ENCODE measurements at places on chromosomes 3 and 15. TPM values are rescaled to one million over a fixed set of nuclear protein-coding genes. Genes with fewer than 3 reads are reported as not detected.

Gene CILP
- 15.7 TPM for total RNA-seq

Gene IL16
- 3.7 TPM for total RNA-seq

Gene SI
- not detected for total RNA-seq

Gene SCG5
- total RNA-seq, result not detected

Gene GCSAM
- total RNA-seq, result not detected

Gene USP13
- 122 TPM for total RNA-seq

Gene CD200R1
- 1.0 TPM for total RNA-seq

Gene TMEM207
- not detected for total RNA-seq

Gene AMT
- total RNA-seq, result 20.5 TPM

Gene ZNF860
- 0.27 TPM for total RNA-seq

Gene ADGRG7
- total RNA-seq, result not detected

Gene SAMMSON
- total RNA-seq, result not detected

Gene AEN
- 12.0 TPM for total RNA-seq

Gene LRRC28
- total RNA-seq, result 18.7 TPM

Gene PGBD4
- total RNA-seq, result 1.8 TPM

Gene ARL14
- not detected for total RNA-seq

Gene LHFPL4
- not detected for total RNA-seq

Gene GPR87
- not detected for total RNA-seq

Gene KCNAB1
- 3.7 TPM for total RNA-seq

Gene RAB6B
- total RNA-seq, result 58.8 TPM

Gene TMC3
- not detected for total RNA-seq

Gene RYR3
- total RNA-seq, result not detected

Gene TTLL13
- not detected for total RNA-seq

Gene MST1R
- 1.2 TPM for total RNA-seq

Gene GLDN
- 8.4 TPM for total RNA-seq

Gene SPTBN5
- total RNA-seq, result 3.5 TPM

Gene FRMD4B
- total RNA-seq, result 16.0 TPM

Gene GUCA1C
- not detected for total RNA-seq

Gene SEMA5B
- 5.2 TPM for total RNA-seq

Gene CNOT10
- total RNA-seq, result 17.9 TPM

Gene GRIP2
- 39.3 TPM for total RNA-seq

Measured in Right ventricle myocardium inferior (tissue), 1 donor.